ENCODE measurements at places on chromosomes 11 and 22.

- peak; percentile 71 for DNase-seq
Measured at GRCh38 chr11:68127714-68128681, 6.8 kb upstream of the CHKA start.

DNA sequence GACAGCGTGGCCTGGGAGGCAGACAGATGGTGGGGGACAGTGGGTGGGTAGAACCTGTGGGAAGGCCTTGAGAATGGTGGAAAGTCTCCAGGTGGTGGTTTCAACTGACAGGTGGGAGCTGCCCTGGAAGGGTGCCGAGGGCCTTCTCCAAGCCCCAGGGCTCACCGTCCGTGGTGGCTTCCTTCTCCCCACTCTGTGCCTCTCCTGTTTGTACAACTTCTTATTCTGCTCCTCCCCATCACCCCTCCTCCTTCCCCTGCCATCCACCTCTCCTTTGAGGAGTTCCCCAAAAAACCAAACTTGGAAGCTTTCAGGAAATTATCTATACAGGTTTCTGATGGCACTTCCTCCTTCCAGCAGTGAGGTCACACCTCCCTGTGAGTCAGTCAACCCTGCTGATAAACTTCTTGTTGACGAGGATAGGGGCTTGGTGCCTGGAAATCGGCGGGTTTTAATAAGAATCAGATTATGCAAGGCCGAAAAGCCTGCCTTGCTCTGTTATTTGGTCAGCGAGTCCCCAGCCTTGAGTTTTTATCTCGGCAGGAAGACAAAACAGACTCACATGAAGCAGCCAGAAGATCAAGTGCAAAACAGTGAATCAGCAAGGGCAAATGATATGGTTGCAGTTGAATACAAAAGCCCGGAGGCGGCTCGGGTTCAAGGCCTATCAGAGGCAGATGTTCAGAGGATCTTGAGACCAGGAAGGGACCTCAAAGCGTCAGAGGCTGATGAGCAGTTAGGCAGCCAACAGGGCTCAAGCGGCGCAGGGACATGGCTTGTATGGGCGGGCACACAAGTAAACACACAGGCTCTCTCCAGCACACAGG, 9.5 kb upstream of the ST3GAL4 start:
- DNase-seq: peak; percentile 82

GRCh38 chr11:87422566-87422965, 384.8 kb downstream of the TMEM135 start:
- DNase-seq: peak; percentile 80

- peak; percentile 17 for DNase-seq
Measured at GRCh38 chr11:995752-996420, 40.6 kb downstream of the MUC6 start.

- DNase-seq: no peak
Measured at GRCh38 chr22:33512908-33513307, 407.4 kb downstream of the LARGE1 start.

DNA sequence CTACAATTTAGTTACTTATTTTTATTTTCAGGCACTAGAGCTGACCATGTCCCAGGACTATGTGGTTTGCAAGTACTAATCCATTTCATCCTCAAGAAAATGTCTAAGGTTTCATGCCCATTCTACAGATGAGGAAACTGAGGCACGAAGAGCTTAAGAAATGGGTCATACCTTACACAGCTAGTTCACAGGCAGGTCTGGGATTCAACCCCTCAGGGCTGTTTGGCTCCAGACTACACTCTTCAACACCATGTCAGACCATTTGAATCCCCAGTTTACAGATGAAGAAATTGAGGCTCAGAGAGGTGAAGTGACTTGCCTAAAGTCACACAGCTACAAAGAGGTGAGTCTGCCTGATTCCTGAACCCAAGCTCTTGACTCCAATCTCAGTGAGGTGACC, 144.1 kb downstream of the MIAT start:
- no peak for DNase-seq

- DNase-seq: no peak
Measured at GRCh38 chr11:62726915-62727164, 417 bp downstream of the HNRNPUL2 start.

DNA sequence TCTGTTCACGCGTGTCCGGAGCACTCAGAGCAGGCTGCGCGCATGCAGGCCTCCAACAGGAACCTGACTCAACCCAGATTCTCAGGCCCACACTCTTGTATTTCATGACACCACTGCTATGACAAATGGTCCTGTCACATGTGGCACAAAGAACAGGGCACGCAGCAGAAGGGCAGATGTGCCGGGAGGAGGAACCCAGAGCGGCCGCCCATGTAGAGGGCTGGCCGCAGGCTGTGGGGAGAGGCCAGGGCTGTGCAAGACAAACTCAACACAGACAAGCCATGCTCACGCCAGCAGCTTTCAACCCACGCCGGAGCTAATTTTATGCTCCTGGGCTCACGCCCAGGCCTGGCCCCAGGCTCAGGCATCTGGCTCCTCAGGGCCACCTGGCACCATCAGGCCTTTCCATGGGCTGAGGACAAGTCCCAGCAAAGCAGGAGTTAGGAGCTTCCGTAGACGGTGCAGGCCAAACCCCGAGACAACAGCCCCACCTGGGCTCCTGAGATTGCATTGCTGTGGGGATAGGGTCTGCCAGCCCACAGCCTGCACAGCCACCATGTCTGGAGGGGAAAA, 40.0 kb downstream of the DUSP8 start:
- DNase-seq: peak; percentile 58

- DNase-seq: peak; percentile 86
Measured at GRCh38 chr11:469684-470560, 19.8 kb downstream of the PTDSS2 start.
